MCF 10A (cell line): ENCODE measurements at places on chromosomes 2 and 18. TPM values are rescaled to one million over a fixed set of nuclear protein-coding genes. Genes with fewer than 3 reads are reported as not detected.

GRCh38 chr2:160373666-160374065 is 119.9 kb downstream of the RBMS1 start:
- H3K4me3 ChIP-seq: no peak overlapping the region
- H3K4me1 ChIP-seq: peaks cover 55% of the 10 kb centered on the region
- no peak for DNase-seq
- peaks cover 26% of the 10 kb centered on the region for H3K36me3 ChIP-seq
- no peaks in the 10 kb centered on the region for H3K27me3 ChIP-seq

- no peaks in the 10 kb centered on the region for H3K27me3 ChIP-seq
- H3K36me3 ChIP-seq: peaks cover 6% of the 10 kb centered on the region
- no peak for DNase-seq
- no peak overlapping the region for H3K4me3 ChIP-seq
- H3K27ac ChIP-seq: no peak overlapping the region
Measured at GRCh38 chr2:239235311-239235710, 165.5 kb downstream of the HDAC4 start.

DNA sequence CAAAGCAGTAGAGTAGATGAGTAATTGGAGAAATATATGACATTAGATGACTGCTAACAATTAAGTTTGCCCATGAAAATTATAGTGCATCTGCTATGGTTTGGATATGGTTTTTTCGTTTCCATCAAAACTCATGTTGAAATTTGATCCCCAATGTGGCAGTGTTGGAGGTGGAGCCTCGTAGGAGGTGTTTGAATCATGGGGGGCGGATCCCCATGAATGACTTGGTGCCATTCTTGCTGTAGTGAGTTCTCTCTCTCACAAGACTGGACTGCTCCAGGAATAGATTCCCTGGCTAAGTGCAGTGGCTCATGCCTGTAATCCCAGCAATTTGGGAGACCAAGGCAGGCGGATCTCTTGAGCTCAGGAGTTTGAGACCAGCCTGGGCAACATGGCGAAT is 9.7 kb upstream of the CUL3 start:
- H3K4me3 ChIP-seq: no peak overlapping the region
- H3K27me3 ChIP-seq: no peaks in the 10 kb centered on the region
- no peaks in the 10 kb centered on the region for H3K36me3 ChIP-seq

- peaks cover 35% of the 10 kb centered on the region for H3K36me3 ChIP-seq
- DNase-seq: peak; percentile 68
Measured at GRCh38 chr2:219285894-219286425, 6.8 kb downstream of the DNAJB2 start.

DNA sequence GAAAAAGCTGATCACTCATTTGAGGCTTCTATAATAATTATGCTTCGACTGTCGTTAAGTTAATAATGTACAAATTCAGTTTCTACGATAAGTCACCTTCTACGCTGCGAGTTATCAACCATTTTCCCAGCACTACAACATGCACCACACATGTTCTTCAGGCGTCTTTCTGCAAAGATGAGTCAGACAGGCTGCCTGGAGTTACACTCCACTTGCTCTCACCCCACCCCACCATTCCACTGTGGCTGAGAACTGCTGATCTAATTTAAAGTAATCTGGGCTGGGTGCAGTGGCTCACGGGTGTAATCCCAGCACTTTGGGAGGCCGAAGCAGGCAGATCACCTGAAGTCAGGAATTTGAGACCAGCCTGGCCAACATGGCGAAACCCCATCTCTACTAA is 218.6 kb downstream of the DYM start:
- no peaks in the 10 kb centered on the region for H3K4me1 ChIP-seq
- no peaks in the 10 kb centered on the region for H3K27me3 ChIP-seq
- peak; percentile 10 for DNase-seq
- no peak overlapping the region for H3K27ac ChIP-seq

GRCh38 chr2:3739313-3739712 is 35.9 kb downstream of the DCDC2C start:
- peaks cover 16% of the 10 kb centered on the region for H3K27me3 ChIP-seq
- no peak for DNase-seq
- no peaks in the 10 kb centered on the region for H3K4me1 ChIP-seq
- H3K4me3 ChIP-seq: no peak overlapping the region
- H3K27ac ChIP-seq: no peak overlapping the region

- no peak overlapping the region for H3K27ac ChIP-seq
Measured at GRCh38 chr18:70423988-70424387, 135.1 kb downstream of the SOCS6 start.

- no peaks in the 10 kb centered on the region for H3K4me1 ChIP-seq
- no peaks in the 10 kb centered on the region for H3K27me3 ChIP-seq
- H3K36me3 ChIP-seq: no peaks in the 10 kb centered on the region
- no peak overlapping the region for H3K4me3 ChIP-seq
Measured at GRCh38 chr2:145268931-145269330, 749.0 kb upstream of the ZEB2 start.

DNA sequence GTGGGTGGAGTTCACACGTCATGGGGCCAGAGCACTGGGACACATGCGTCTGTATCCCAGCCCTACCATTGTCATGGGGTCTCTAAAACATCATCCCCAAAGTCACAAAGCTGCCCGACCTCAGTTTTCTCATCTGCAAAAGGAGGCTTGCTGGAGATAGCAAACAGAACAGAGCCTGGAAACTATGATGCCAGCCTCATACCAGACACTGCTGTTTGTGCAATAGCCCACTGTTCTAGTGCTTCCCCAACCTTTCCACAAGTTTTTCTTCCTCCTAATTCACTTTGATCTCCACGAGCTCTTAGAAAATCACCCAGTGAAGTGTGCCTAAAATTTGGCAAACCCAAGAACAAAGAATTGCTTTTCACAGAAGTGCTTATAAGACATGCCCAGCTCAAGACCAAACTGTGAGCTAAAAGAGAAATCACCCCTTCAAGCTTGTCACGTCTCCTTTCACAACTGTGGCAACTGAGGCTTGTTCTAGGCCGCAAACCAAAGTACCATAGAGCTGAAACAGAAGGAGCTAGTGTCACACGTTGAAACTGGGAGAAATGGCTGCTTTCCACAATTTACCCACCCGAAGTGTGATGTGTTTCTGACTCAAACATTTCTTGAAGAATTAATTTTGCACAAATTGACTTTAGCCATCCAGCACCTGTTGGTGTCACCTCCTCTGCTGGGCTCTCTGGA is 162.7 kb upstream of the ID2 start:
- H3K27me3 ChIP-seq: no peaks in the 10 kb centered on the region
- H3K4me3 ChIP-seq: no peak overlapping the region
- H3K27ac ChIP-seq: no peak overlapping the region
- no peaks in the 10 kb centered on the region for H3K4me1 ChIP-seq
- H3K36me3 ChIP-seq: no peaks in the 10 kb centered on the region

GRCh38 chr2:173667014-173667413 is 298.2 kb downstream of the SP3 start:
- H3K4me3 ChIP-seq: no peak overlapping the region
- peaks cover 8% of the 10 kb centered on the region for H3K4me1 ChIP-seq
- H3K36me3 ChIP-seq: no peaks in the 10 kb centered on the region
- peak overlapping the region; percentile 9 for H3K27ac ChIP-seq

GRCh38 chr18:5628512-5629255 is 84.9 kb upstream of the EPB41L3 start:
- no peaks in the 10 kb centered on the region for H3K27me3 ChIP-seq
- no peak overlapping the region for H3K27ac ChIP-seq
- H3K4me3 ChIP-seq: no peak overlapping the region
- no peaks in the 10 kb centered on the region for H3K36me3 ChIP-seq
- H3K4me1 ChIP-seq: no peaks in the 10 kb centered on the region
- DNase-seq: no peak

DNA sequence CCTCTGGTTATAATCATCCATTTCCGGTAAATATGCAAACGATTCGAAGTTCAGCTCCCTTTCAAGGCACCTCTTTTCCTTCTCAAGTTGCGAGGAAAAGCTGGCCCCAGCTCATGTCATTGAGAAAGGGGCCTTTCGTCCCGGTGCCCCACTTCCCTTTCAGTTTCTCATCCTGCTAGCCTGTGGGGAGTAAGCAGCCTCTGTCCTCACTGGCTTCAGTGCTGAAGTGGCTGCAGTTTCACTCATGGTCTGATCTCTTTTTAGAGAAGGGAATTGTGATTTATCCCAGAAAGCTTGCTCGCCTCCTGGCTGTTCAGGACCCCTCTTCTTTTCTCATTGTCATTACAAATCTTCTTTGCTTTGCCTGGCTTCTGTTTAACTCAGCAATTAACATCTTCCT is 207.5 kb downstream of the NR4A2 start:
- H3K4me1 ChIP-seq: no peaks in the 10 kb centered on the region
- no peak for DNase-seq
- H3K36me3 ChIP-seq: no peaks in the 10 kb centered on the region
- H3K27me3 ChIP-seq: no peaks in the 10 kb centered on the region
- no peak overlapping the region for H3K4me3 ChIP-seq

DNA sequence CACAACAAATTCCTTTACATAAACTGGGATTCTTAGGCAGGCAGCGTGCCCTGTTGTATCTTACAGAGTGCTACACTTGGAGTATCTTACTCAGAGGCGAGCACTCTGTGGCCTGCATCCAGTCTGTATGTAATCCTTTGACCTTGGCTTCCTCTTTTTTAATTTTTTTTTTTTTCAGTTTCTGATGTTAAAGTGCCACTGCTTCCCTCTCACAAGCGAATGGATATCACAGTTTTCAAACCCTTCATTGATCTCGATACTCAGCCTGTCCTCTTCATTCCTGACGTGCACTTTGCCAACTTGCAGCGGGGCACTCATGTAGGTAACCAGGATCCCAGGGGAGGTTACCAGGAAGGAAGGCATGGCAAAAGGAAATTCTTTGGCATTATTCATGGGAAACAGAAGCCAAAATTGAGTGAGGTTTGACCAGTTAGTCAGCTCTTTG is 40.4 kb downstream of the GRHL1 start:
- H3K4me3 ChIP-seq: no peak overlapping the region
- H3K4me1 ChIP-seq: no peaks in the 10 kb centered on the region
- no peak overlapping the region for H3K27ac ChIP-seq
- no peak for DNase-seq
- no peaks in the 10 kb centered on the region for H3K27me3 ChIP-seq

GRCh38 chr2:26628561-26629345 is 12.4 kb downstream of the CIB4 start:
- no peaks in the 10 kb centered on the region for H3K36me3 ChIP-seq
- H3K4me3 ChIP-seq: no peak overlapping the region
- peaks cover 11% of the 10 kb centered on the region for H3K27me3 ChIP-seq
- no peak for DNase-seq
- no peak overlapping the region for H3K27ac ChIP-seq
- H3K4me1 ChIP-seq: no peaks in the 10 kb centered on the region

DNA sequence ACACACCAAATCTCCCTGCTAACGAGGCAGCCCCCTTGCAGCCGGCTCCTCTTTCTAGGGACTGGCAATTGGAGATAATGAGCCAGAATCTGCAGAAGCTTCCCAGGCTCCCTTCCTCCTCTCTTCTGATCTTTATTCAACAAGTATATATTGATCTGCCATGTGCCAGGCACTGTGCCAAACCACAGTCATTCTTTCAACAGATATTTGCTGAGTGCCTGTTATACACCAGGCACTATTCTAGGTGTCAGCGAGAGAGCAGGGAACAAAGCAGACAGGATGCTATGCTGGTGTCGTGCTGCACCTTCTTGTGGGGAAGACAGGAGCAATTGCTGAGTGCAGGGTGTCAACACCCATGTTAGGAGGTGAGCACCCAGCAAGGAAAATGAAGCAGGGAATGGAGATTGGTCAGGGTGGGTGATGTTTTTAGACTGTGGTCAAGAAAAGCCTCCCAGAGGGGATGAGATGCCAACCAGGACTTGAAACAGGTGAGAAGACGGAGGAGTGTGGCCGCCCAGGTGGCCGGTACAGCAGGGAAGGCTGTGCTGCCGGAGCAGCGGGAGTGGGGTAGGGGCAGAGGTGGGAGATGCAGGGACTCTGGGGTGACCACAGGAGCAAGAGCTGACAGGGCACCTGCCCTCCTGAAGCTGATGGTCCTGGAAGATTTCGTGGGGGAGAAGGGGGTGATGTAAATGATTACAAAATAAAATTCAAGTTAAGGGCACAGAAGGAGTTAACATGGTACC is 307.6 kb upstream of the RAB12 start:
- H3K27me3 ChIP-seq: no peaks in the 10 kb centered on the region
- no peak overlapping the region for H3K27ac ChIP-seq
- peaks cover 27% of the 10 kb centered on the region for H3K36me3 ChIP-seq
- peak; percentile 5 for DNase-seq
- no peak overlapping the region for H3K4me3 ChIP-seq
- no peaks in the 10 kb centered on the region for H3K4me1 ChIP-seq

GRCh38 chr2:195985741-195986140 is 82.9 kb downstream of the DNAH7 start:
- no peak overlapping the region for H3K27ac ChIP-seq
- no peaks in the 10 kb centered on the region for H3K36me3 ChIP-seq
- no peak overlapping the region for H3K4me3 ChIP-seq
- no peak for DNase-seq
- H3K4me1 ChIP-seq: peaks cover 7% of the 10 kb centered on the region
- H3K27me3 ChIP-seq: no peaks in the 10 kb centered on the region

DNA sequence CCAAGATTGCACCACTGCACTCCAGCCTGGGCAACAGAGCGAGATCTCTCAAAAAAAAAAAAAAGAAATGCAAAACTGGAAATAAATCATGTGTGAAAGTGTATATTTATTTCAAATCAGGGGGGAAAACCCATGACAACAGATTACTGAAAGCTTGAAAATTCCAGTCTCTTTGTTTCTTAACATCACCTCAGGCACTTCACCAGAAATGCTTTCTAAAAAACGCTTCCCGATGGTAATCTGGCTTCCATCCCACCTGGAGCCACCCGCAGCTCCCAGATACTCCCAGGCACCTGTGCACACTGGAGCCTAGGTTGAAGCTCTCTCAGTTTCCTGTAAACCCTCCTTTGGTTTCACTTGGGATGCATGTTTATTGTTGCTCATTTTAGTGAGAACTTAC is 7.2 kb upstream of the ITGB6 start:
- peak; percentile 85 for DNase-seq
- peak overlapping the region; percentile 90 for H3K27ac ChIP-seq
- H3K36me3 ChIP-seq: no peaks in the 10 kb centered on the region
- peaks cover 53% of the 10 kb centered on the region for H3K4me1 ChIP-seq

DNA sequence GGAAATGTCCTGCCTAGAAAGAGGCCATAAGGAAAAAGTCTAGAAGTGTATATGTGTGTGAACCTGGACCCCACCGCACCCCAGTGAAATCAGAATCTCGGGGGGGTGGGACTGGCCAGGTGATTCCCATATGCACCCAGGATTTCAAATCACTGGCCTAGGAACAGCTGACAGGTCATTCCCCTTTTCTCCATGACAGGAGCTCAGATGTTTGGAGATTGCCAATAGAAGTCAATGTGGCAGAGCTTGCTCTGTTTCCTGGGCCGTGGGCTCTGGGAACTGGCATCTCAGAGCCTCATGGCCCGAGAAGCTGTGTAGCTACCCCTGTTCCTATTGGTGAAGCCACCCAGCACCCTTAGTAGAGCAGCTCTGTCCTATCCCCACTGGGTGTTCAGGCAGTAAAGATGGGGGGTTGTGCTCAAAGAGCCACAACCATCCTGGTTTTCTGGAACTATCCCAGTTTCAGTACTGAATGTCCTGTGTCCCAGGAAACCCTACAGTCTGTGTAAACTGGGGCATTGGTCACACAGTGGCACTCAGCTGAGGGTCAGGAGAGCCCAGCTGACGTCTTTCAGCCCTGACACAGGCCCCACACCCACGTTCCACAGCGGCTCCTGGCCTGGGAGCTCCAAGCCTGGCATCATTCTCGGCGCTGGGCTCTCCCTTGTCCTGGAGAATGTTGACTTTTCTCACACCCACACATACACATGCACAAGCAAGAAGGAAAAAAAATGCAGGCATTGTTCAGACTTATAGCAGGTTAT is 18.9 kb downstream of the GNLY start:
- no peaks in the 10 kb centered on the region for H3K36me3 ChIP-seq
- H3K27ac ChIP-seq: peak overlapping the region; percentile 87
- peak; percentile 90 for DNase-seq

Gene SCYGR7
- total RNA-seq: not detected in 2 replicates

Gene IHH
- not detected in 2 replicates for total RNA-seq

Gene IL1R2
- not detected in 2 replicates for total RNA-seq

Gene SYT4
- total RNA-seq: not detected in 2 replicates

Gene HPCAL1
- total RNA-seq: 136 and 144 TPM in 2 replicates

Gene PSMA8
- total RNA-seq: not detected in 2 replicates

Gene PFN4
- 1.8 and 2.6 TPM in 2 replicates for total RNA-seq

Gene SOX11
- total RNA-seq: not detected in 2 replicates

Gene MTX2
- 38.0 and 40.9 TPM in 2 replicates for total RNA-seq
